ENCODE measurements at places on chromosomes 2 and 18.
A peak's percentile ranks its signal among the peaks of the same experiment; 100 is the strongest.

DNA sequence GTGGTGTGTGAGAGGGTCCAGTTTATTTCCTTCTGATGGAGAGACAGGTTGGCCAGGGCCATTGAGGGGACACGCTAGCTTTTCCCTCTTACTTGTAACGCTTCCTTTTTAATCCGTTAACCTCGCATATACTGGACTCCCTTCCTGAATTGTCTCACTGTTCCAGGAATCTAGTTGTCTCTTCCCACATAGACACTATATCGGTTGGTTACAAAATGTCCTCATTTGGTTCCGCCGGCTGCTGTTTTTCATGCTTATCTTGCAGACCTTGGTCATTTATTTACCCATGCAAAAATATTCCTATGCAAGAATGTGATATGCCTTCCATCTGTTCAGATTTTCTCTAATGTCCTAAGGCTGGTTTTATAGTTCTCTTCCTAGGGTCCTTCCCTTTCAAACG lies 35.0 kb downstream of the NEURL3 start:
- DNase-seq: no peak

DNA sequence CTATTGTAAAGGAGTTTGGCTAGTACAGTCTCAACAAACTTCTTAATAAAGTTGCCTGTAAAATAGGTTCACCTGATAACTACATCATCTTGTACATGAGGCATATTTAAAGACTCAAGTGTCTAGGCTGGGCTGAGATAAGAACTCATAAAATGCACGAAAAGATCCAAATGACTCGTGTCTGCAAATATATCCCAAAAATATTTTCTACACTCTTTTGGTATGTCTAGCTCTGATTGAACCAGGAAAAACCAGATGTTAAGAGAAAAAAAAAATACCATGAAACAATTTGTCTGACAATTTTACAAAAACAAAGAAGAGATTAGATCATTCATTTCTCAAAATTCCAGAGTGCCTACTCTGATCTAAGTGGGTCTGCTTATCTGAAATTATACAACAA lies 166.9 kb upstream of the OSR1 start:
- no peak for DNase-seq

GRCh38 chr2:61950571-61951315 lies 45.3 kb downstream of the COMMD1 start:
- DNase-seq: no peak

DNA sequence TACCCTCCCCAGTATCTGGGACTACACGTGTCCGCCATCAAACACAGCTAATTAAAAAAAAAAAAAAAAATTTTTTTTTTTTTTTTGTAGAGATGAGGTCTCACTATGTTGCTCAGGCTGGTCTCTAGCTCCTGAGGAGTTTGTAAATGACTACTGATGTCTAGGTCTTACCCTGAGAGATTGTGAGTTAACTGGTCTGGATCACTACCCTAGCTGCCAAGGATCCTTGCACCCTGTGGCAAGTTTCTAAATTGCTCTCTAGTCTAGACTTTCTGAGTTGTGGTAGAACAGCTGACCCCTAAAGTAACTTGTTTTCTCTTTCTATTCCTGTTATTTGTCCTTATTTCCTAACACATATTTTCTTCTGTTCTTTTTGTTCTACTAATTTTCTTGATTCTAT lies 44.5 kb downstream of the ABHD3 start:
- DNase-seq: no peak

DNA sequence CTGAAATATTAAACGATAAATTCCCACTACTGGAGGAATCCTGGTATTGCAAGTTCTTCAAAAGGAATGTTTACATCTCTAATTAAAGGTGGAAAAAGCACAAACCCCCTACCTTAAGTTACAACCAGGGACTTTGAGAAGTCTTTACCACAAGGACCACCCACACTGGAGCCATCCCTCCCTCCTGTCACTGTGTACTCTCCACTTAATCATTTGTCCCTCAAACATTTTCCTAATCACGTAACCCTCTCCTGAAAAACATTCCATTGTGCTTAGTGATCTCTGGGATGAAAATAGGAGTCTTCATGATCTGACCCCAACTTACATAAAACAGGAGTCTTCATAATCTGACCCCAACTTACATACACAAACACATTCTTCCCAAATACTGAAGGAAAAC lies 85.7 kb downstream of the SUCLG1 start:
- DNase-seq: no peak

DNA sequence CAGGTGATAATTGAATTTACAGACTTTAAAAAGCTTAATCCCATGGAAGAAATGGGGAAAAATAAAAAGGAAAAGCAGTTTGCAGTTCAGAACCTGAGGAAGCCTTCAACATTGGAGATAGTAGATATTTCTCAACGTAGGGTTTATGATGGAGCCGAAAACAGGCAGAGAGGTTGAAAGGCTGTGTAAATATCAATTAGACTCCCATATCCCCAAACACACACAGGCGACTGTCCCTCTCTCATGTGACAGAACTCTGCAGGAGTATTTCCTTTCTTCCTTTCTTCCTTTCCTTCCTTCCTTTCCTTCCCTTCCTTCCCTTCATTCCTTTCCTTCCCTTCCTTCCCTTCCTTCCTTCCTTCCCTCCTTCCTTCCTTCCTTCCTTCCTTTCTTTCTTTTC lies 406.5 kb downstream of the LPIN1 start:
- no peak for DNase-seq

GRCh38 chr2:55247025-55247424 lies 14.5 kb downstream of the RPS27A start:
- DNase-seq: no peak

GRCh38 chr2:118657466-118657865 lies 190.0 kb downstream of the EN1 start:
- DNase-seq: no peak

DNA sequence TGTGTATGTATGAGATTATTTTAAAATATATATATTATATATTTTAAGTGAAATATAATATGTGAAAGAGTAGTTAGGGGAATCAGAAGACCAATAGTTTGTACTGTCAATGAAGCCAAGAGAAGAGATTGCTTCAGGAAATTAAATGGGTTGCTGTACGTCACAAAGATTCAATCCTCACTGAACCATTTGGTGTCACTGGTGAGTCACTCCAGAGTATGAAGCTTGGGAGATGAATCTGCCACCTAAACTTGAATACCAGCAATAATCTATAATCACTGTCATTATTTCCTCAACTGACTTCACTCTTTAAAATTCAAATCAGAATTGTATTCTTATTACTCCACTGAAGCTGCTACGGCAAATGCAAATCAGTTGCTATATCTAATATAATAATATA lies 41.9 kb upstream of the SCN9A start:
- DNase-seq: peak; percentile 19

DNA sequence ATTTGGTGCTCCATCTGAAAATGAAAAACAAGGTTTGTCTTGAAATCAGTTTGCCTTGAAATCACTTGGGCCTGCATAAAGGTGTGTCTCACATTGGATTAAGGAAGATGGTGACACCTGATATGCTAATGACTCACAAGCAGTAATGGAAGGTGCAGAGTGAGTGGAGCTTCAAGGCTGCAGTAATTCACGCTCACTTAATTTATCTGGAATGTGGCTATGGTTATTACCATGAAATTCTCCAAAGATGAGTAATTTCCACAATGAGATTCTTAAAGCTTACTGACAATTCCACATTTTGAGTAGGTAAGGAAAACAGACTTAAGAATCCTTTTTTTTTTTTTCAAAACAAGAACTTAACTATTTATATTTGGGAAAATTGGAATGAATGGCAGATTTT lies 156.8 kb downstream of the PAX3 start:
- no peak for DNase-seq

DNA sequence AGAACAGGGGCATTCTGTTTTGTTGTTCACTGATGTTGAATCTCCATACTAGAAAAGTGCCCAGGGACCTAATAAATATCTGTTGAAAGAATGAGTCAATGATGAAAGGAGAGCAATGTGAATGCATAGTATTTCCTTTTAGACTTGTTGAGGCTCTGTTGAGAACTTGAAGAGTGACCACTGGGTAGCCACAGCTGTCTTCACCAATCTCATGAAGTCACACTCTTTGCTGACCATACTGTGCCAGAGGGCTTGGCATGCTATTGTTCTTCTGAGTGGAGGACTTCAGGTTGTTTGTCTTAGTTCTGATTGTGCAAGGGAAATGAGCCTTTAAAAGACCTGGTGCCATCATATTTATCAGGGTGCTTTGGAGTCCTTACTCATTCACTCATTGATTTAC lies 41.6 kb upstream of the NT5C1B start:
- DNase-seq: no peak

- no peak for DNase-seq
Observed at GRCh38 chr18:78548261-78549058, 431.2 kb upstream of the SALL3 start.

- no peak for DNase-seq
Observed at GRCh38 chr2:3572620-3573019, 2.4 kb upstream of the RPS7 start.

Data from D341Med (cell line).